Osteocyte (in vitro differentiated cells): ENCODE measurements at places on chromosomes 1 and 21. TPM values are rescaled to one million over a fixed set of nuclear protein-coding genes. Genes with fewer than 3 reads are reported as not detected.

Gene OLFML3
- total RNA-seq: 36.5 and 37.0 TPM in 2 replicates

DNA sequence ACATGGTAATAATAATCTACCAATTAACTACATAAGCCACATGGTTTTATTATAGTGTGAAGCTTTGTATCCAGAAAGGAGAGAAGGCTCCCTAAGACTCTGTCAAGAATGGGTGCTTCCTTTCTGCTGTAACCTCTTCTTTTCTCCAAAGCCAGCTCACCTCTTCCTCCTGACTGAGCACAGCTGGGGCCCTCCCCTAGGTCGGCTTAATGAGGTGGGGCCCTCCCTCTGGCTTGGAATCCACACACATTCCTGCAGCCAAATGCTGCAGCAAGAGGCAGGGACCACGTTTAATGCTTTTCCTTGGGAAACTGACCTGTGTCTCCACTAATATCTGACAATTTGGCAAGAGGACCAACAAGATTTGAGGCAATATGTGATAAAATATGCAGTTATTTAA lies 94.8 kb downstream of the DSCAM start:
- no peaks in the 10 kb centered on the region for H3K27me3 ChIP-seq
- H3K4me1 ChIP-seq: no peaks in the 10 kb centered on the region
- no peak for DNase-seq

Gene ABCG1
- 16.5 TPM in 2 replicates for total RNA-seq

Gene CNST
- total RNA-seq: 26.8 and 32.9 TPM in 2 replicates

- H3K36me3 ChIP-seq: peaks cover 5% of the 10 kb centered on the region
- no peak overlapping the region for H3K27ac ChIP-seq
- no peaks in the 10 kb centered on the region for H3K27me3 ChIP-seq
- H3K4me3 ChIP-seq: no peak overlapping the region
- no peak for DNase-seq
Measured at GRCh38 chr1:156553860-156554485, 18.4 kb downstream of the IQGAP3 start.

- no peak overlapping the region for H3K4me3 ChIP-seq
- DNase-seq: no peak
- H3K4me1 ChIP-seq: peaks cover 10% of the 10 kb centered on the region
- no peak overlapping the region for H3K27ac ChIP-seq
- H3K36me3 ChIP-seq: no peaks in the 10 kb centered on the region
- no peaks in the 10 kb centered on the region for H3K27me3 ChIP-seq
Measured at GRCh38 chr1:54118704-54119103, 34.1 kb downstream of the CDCP2 start.

Gene POU2F1
- 15.3 and 17.9 TPM in 2 replicates for total RNA-seq

Gene OR10J1
- not detected in 2 replicates for total RNA-seq

- H3K27ac ChIP-seq: no peak overlapping the region
- no peaks in the 10 kb centered on the region for H3K36me3 ChIP-seq
- no peak overlapping the region for H3K4me3 ChIP-seq
- no peak for DNase-seq
- H3K27me3 ChIP-seq: peaks cover 51% of the 10 kb centered on the region
Measured at GRCh38 chr1:64293820-64294219, 90.4 kb downstream of the UBE2U start.

DNA sequence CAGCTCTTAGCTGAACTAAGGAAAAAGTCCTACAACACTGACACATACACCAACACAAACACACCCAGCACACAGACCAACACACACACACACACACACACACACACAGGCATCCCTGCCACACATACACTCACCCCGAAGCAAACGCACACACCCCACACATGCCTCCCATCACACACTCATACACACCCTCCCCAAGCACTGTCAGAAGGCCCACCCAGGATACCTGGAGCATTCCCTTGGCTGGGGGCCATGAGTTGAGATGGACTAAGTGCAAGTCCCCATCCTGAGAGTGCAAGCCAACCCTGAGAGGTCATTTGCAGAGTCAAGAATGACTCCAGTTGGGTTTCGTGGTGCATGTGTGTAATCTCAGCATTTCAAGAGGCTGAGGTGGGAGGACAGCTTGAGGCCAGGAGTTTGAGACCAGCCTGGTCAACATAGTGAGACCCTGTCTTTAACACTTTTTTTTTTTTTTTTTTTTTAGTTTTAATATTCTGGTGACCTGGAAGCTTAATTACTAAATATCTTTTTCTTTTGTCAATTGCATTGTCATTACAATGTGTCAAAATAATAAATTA lies 117.3 kb downstream of the RHOU start:
- no peaks in the 10 kb centered on the region for H3K36me3 ChIP-seq
- H3K27ac ChIP-seq: no peak overlapping the region
- H3K4me1 ChIP-seq: no peaks in the 10 kb centered on the region

DNA sequence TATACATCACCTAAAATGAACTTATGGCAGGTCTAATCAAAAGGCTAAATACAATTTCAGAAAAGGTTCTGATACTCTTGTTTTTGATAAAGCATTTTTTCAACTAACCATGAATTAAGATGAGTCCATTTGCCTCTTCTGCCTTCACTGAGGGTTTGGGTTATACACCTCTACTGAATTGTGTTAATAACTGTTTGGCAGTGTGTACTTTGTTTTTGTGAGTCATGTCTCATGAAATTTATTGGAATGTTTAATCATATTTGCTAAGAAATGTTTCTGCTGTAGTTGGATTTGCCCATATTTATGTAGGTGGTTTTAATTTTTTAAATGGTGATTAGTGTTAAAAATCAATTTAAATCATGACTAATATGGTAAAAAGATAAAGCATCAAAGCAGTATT lies 190.5 kb downstream of the HS2ST1 start:
- no peak overlapping the region for H3K27ac ChIP-seq
- H3K4me1 ChIP-seq: no peaks in the 10 kb centered on the region
- H3K36me3 ChIP-seq: peaks cover 2% of the 10 kb centered on the region

Gene ORC1
- total RNA-seq: 1.9 and 3.0 TPM in 2 replicates

DNA sequence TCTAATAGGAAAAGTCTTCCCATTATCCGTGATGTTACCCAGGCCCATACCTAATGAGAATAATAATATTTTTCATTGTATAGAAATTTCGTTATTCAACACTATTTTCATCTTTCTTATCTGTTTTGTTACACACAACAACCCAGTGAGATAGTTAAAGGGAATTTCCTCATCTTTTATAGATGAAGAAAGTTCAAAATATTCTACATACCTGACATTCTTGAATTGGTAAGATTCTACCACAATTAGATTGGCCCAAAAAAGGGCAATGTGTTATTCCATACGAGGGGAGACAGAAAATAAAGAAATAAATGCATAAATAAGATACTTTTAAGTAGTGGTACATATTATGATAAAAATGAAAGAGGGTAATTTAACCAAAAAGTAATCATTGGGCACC lies 405.5 kb upstream of the ADAMTS5 start:
- H3K27ac ChIP-seq: no peak overlapping the region
- H3K36me3 ChIP-seq: no peaks in the 10 kb centered on the region
- DNase-seq: no peak
- no peak overlapping the region for H3K4me3 ChIP-seq

GRCh38 chr1:57307392-57308170 lies 116.3 kb downstream of the DAB1 start:
- H3K36me3 ChIP-seq: no peaks in the 10 kb centered on the region
- peaks cover 3% of the 10 kb centered on the region for H3K27me3 ChIP-seq
- no peak for DNase-seq
- no peak overlapping the region for H3K27ac ChIP-seq

- no peaks in the 10 kb centered on the region for H3K36me3 ChIP-seq
- DNase-seq: no peak
- no peaks in the 10 kb centered on the region for H3K4me1 ChIP-seq
Measured at GRCh38 chr1:152537496-152537895, 23.2 kb downstream of the CRCT1 start.

Gene MTOR
- total RNA-seq: 40.5 and 42.1 TPM in 2 replicates

Gene KCNQ4
- total RNA-seq: 0.51 and 0.63 TPM in 2 replicates

DNA sequence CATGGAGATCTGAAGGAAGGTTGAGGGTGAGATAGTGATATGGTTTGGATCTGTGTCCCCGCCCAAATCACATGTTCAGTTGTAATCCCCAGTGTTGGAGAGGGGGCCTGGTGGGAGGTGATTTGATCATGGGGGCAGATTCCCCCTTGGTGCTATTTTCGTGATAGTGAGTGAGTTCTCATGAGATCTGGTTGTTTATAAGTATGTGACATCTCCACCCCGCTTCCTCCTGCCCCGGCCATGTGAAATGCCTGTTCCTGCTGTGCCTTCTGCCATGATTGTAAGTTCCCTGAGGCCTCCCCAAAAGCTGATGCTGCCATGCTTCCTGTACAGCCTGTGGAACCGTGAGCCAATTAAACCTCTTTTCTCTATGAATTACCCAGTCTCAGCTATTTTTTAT lies 451.9 kb upstream of the VAMP3 start:
- H3K36me3 ChIP-seq: no peaks in the 10 kb centered on the region
- no peaks in the 10 kb centered on the region for H3K27me3 ChIP-seq
- H3K4me1 ChIP-seq: peaks cover 7% of the 10 kb centered on the region
- no peak for DNase-seq
- H3K27ac ChIP-seq: no peak overlapping the region

DNA sequence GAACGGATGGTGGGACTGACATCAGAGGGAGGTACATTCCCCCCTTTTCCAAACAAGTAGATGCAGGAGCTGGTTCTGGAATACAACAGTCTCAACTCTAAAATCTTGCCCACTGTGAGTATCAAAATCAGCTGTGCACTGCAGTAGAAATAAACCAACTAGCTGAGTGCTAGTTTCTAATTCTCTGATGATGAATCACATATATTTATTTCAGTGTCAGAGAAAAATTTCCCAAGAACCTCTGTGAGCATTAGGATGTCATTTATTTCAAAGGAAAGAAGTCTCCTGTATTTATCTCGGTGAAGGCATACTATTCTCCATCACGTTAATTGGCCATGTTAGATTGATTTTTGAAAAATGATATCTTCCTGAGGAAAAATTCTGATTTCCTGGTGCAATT lies 67.1 kb downstream of the LHX9 start:
- H3K4me1 ChIP-seq: peaks cover 11% of the 10 kb centered on the region
- peaks cover 6% of the 10 kb centered on the region for H3K27me3 ChIP-seq
- H3K36me3 ChIP-seq: no peaks in the 10 kb centered on the region
- no peak overlapping the region for H3K4me3 ChIP-seq
- DNase-seq: no peak

GRCh38 chr1:67874501-67875111 lies 41.3 kb upstream of the GNG12 start:
- DNase-seq: no peak
- no peaks in the 10 kb centered on the region for H3K36me3 ChIP-seq
- H3K4me3 ChIP-seq: no peak overlapping the region
- H3K27ac ChIP-seq: no peak overlapping the region
- H3K27me3 ChIP-seq: no peaks in the 10 kb centered on the region
- peaks cover 2% of the 10 kb centered on the region for H3K4me1 ChIP-seq

GRCh38 chr1:74430342-74430934 lies 82.0 kb downstream of the LRRC53 start:
- peaks cover 4% of the 10 kb centered on the region for H3K27me3 ChIP-seq
- no peak overlapping the region for H3K27ac ChIP-seq
- no peak for DNase-seq
- H3K4me3 ChIP-seq: no peak overlapping the region

DNA sequence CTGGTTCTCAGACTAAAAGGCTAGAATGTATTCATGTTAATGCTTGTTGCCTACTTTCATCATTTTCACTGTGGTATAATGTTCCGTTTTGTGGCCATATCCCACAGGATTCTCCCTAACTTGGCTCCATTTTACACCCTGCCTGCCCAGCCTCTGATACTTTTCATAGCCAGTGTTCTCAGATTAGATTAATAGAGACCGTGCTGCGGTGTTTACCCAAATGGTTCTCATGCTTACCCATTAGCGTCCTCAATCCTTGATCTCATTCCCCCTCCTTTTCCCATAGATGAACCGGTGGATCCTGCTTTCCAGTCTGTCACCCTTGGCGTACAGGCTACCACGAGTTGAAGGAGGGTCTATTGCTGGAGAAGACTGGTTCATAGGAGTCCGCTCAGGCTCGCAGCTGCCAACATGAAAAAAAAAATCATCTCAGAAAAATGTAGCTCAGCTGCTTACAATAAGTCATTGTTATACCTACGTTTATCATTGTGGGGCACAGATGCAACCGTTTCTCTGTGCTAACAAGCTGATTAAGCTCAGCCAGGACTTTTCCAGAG lies 78.7 kb downstream of the SETD4 start:
- H3K27ac ChIP-seq: no peak overlapping the region
- peaks cover 51% of the 10 kb centered on the region for H3K27me3 ChIP-seq
- H3K4me3 ChIP-seq: no peak overlapping the region

DNA sequence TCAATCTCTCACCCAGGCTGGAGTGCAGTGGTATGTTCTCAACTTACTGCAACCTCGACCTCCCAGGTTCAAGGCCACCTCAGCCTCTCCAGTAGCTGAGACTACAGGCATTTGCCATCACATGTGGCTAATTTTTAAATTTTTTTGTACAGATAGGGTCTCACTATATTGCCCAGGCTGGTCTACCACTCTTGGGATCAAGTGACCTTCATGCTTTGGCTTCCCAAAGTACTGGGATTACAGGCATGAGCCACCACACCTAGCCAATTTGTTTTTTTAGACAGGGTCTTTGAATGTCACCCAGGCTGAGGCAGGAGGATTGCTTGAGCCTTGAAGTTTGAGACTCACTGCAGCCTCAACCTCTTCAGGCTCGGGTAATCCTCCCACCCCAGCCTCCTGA lies 10.2 kb upstream of the USP48 start:
- no peak overlapping the region for H3K4me3 ChIP-seq
- H3K36me3 ChIP-seq: no peaks in the 10 kb centered on the region
- DNase-seq: no peak
- H3K27ac ChIP-seq: no peak overlapping the region
- no peaks in the 10 kb centered on the region for H3K4me1 ChIP-seq

Gene CDC20
- 15.2 and 18.7 TPM in 2 replicates for total RNA-seq

- H3K4me1 ChIP-seq: peaks cover 19% of the 10 kb centered on the region
- DNase-seq: no peak
- H3K27me3 ChIP-seq: no peaks in the 10 kb centered on the region
- no peaks in the 10 kb centered on the region for H3K36me3 ChIP-seq
Measured at GRCh38 chr1:40856116-40856515, 6.0 kb downstream of the CITED4 start.

DNA sequence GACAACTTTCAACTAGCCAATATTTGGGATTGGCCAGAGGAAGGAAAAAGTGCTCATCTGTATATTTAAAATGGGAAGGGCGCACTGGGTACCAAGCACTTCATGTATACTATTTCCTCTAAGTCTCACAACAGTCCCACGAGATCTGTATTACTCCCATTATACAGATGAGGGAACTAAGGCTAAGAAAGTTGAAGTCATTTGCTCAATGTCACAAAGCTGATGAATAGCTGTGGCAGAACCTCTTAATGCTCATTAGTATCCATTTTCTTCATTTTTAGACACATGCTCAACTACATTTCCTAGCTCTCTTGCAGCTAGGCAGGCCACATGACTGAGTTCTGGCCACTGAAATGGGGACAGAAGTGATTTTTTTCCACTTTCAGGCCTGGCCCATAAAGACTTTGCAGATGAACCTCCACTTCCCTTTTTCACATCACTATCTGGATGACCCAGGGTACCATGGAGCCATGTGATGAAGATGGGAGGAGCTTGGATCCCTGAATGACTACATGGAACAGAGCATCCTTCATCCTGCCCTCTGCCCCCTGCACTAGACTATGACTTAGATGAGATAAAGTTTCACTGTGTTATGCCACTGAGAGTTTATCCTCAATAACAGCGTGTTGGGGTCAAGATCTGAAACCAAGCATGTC lies 31.8 kb downstream of the ATF3 start:
- H3K4me1 ChIP-seq: peaks cover 17% of the 10 kb centered on the region
- H3K4me3 ChIP-seq: no peak overlapping the region
- peaks cover 35% of the 10 kb centered on the region for H3K27me3 ChIP-seq
